Type B pancreatic cell (in vitro differentiated cells): ENCODE measurements at places on chromosomes 2 and 18.

GRCh38 chr2:68363721-68364120 is 1.4 kb upstream of the PLEK start:
- DNase-seq = no peak

DNA sequence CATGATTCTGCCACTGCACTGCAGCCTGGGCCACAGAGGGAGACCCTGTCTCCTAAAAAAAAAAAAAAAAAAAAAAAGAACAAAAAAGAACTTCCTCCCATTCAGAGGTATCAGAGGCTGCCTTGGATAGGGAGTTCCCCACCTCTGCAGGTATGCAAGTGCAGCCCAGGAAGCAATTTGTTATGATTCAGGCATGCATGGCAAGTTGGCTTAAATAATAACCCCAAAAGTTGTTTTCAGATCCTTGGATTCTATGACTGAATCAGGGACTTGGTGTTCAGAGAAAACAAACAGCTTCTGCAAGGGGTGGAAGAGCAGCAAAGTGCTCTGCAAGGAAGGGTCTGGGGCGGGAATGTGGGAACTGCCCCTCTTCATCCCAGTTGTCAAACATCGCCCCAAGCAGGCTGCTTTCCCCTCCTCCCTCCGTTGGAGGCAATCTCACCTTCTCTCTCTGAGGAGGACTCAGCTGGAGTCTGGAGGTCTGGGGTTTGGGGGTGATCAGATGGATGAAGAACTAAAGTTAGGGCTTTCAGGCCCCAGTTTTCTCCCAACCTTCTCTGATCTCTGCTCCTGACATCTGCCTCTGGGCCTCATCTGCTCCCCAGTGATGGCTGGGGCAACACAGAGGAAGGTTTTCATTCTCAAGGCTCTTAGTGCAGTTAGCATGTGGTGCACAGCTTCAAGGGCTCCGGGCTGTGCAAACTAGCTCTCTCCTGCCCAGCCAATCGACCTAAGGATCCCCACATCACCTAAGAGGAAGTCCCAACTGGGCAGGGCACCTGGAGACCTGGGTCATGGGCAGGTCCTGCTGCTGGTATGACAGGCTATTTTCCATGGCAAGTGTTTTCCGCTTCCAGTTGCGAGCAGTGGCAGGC is 3.5 kb upstream of the GDF7 start:
- no peak for DNase-seq

DNA sequence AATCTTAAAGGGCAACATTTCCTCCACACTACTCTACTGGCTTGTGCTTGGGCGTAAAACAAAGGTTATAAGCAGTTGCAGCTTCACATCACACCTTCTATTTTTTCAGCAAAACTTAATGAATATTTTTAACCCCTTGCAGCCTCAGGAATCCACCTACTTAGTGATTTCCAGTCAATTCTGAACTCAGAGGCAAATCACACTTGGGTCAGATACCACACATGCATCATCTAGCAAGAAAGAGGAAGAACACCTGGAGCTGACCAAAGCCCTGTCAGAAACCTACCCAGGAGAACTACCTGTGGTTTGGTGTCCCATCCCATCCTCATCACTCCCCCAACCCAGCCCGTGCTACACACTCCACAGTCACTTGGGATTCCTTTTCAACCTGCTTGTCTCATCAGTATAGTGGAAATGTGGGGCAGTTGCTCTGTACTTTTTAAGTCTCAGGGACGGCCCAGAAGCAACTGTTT is 25.5 kb downstream of the PIAS2 start:
- DNase-seq = no peak

- no peak for DNase-seq
These were observed 37.8 kb downstream of the KCTD18 start for GRCh38 chr2:200471928-200472645.

DNA sequence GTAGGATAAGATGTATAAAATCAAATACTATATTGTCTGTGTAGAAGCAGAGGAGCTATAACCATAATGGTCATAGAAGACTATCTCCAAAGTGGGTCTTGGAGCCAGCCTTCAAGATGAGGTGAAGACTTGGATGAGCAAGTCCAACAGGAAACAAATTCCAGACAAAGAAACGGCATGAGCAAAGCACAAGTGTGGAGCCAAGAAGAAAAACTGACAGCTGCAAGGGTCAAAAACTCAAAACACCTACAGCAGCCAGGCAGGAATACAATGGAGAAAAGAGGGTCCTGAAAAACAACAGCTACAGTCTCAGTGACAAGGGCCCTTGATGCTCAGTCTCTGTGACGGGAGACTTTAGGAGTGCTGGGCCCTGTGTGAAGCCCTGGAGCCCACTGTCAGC is 102.4 kb downstream of the STK39 start:
- no peak for DNase-seq

DNA sequence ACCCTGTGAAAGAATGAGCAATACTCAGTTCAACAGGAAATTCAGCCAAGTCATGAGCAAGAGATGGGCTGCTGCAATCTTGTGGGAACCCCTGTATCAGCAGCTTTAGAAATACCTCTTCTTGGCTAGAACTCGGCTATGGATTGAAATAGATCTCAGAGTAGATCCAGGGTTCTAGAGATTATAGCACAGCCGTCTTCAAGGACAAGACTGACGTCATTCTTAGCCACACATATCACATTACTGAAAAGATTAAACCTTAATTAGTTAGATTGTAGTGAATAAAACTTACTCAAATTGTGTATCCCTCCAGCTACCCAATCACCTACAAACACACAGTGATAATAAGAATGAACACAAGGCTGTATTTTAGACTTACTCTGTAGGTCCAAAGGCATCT is 776.4 kb downstream of the EPHA4 start:
- DNase-seq = no peak

- DNase-seq = no peak
These were observed 60.3 kb downstream of the MEX3C start for GRCh38 chr18:51137026-51137729.

- no peak for DNase-seq
These were observed 290.5 kb upstream of the REV1 start for GRCh38 chr2:99780276-99780675.

GRCh38 chr18:58026395-58026794 is 17.6 kb upstream of the NEDD4L start:
- DNase-seq = no peak

DNA sequence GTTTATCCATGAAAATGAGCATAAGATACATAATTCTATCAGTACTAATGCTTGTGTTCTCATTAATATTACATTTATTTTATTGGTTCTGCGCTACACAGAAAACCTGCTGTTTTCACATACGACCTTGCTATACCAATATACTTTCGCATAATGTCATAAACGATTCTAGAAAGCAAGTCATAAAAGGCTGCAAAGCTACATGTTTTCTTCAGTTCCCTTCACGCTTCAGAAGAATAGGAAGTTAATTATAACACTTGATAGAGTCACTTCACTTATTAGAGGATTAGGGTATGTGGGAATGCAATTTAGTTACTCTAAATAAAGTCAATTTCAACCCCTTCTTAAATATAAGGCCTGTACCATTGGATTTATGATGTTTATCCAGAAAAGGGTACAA is 29.0 kb downstream of the PSME4 start:
- no peak for DNase-seq

GRCh38 chr2:23327887-23328286 is 57.1 kb upstream of the KLHL29 start:
- DNase-seq = no peak
